ENCODE measurements at places on chromosomes 3 and 15.

DNA sequence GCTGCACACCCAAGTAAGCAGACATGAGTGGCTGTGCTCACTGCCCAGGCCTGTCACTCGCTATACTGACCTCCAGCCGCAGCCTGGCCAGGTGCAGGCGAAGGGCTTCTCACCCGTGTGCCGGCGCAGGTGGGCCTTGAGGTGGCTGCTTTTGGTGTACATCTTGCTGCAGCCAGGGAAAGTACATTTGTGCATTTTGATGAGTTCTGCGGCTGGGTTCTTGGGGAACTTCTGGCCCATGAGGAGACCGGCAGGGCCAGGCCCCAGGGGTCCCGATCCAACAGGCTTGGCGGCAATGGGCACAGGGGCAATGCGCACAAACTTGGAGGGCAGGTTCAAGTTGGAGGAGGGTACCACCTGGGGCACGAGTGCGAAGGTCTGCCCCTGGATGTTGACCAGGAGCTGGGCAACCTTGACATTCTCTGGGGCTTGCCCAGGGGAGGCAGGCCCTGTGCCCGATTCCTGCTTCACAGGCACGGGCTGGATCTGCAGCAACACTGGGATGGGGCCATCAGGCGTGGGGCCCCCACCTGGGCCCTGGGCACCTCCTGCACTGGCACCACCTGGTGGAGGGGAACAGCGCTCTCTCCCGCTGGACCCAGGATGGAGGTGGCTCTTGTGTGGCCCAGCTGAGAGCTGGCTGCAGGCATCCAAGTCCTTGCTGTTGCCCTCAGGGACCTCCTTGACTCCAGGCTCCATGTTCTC is 5.3 kb downstream of the KLF15 start:
- no peak for DNase-seq

DNA sequence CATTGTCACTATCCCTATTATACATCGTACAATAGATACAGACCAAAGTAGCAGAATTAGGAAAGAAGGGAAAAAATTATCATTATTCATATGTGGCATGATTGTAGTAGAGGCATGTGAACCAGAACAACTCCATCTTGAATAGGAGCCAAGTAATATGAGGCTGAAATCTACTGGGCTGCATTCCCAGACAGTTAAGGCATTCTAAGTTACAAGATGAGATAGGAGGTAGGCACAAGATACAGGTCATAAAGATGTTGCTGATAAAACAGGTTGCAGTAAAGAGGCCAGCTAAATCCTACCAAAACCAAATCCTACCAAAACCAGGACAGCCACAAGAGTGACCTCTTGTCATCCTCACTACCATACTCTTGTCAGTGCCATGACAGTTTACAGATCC is 1035.4 kb upstream of the SEMA6D start:
- no peak for DNase-seq

DNA sequence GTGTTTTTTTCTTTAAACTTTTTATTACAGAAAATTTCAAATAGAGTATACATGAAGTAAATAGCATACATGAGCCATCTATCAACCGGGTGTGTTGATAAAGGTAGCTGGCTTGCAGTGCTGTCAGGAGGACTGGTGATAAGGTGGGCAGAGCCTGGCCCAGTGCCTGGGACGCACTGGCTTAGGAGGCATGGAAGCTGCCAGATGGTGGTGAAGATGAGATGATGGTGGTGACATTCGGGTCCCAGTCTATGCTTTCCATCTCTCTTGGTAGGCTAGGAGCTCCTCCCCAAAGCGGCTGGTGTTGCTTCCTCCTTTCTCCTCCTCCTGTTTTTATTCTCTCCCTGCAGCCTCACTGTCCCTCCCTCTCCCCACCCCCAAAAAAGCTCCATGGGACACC is 101.7 kb downstream of the ADCY5 start:
- no peak for DNase-seq

GRCh38 chr15:65405791-65406423 is 16.8 kb downstream of the IGDCC4 start:
- no peak for DNase-seq

- peak; percentile 38 for DNase-seq
These were observed 426.5 kb upstream of the RASGRP1 start for GRCh38 chr15:38991126-38991525.

DNA sequence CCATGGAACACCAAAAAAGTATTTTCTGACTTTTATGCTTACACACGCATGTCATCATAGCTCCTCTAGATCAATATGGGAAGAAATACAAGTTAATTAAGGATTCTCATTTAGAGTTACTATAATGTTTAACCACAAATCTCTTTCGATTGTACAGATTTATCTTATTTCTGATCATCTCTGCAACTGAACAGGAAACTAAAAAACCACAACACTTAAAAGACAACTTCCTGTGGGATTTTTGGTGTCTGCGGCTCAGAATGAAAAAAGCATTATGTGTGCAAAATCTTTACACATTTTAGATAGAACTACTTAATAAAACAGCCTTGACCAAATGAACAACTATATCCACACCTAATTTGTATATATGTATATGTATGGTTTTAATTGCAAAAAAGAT is 3.0 kb upstream of the TJP1 start:
- DNase-seq = no peak

- DNase-seq = no peak
These were observed 195.5 kb upstream of the MBNL1 start for GRCh38 chr3:152073267-152073666.

- DNase-seq = no peak
These were observed 24.0 kb downstream of the ST8SIA2 start for GRCh38 chr15:92417716-92418115.

- no peak for DNase-seq
These were observed 11.9 kb downstream of the IL17RB start for GRCh38 chr3:53858096-53858741.

- DNase-seq = no peak
These were observed 3.0 kb upstream of the NGRN start for GRCh38 chr15:90262426-90262825.

- no peak for DNase-seq
These were observed 130.4 kb downstream of the PPM1L start for GRCh38 chr3:160886421-160886820.

GRCh38 chr15:37995461-37996347 is 61.3 kb downstream of the TMCO5A start:
- DNase-seq = peak; percentile 81

GRCh38 chr15:101539930-101540329 is 50.4 kb upstream of the PCSK6 start:
- no peak for DNase-seq
